ENCODE measurements at places on chromosomes 5 and 9.

- no peak for DNase-seq
These were observed 27.4 kb upstream of the POMT1 start for GRCh38 chr9:131475111-131475955.

DNA sequence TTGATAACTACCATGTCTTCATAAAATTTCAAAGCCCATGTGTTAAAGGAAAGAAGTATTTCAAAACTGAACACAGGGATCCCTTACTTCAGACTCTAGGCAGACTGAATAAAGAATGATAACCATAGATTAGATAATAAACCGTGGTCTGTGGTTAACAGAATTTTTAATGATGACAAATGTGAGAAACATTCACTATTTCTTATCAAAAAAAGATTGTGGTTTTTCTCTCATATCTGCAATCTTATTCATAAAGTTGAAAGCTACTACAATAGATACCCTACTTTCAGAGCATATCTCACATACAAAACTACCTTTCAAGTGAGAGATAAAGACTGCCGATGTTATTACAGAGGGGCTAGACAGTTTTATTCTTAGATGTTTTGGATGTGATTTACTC is 816.8 kb upstream of the DMAC1 start:
- DNase-seq: no peak

- DNase-seq: no peak
These were observed 446.4 kb upstream of the PTGER4 start for GRCh38 chr5:40233268-40233667.

DNA sequence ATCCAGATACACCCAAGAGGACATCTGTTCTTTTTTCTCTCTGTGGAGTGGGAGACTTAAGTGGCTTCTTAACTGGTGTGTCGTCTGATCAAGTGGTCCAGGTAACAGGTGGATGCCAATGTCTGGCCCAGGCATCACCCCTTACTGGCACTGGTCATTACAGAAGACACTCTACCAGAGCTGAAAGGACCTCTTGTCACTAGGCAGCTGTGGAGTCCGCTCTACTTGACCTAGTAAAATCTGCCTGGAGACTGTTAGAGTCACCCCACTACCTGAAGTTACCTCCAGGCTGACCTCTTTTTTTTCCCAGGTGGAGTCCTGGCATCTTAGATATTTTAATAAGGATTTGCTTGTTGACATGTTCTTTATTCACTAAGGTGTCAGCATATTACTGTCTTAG is 22.5 kb downstream of the FXN start:
- peak; percentile 60 for DNase-seq

GRCh38 chr9:22469928-22470544 is 23.4 kb downstream of the DMRTA1 start:
- no peak for DNase-seq

GRCh38 chr9:8244505-8245092 is 445.0 kb upstream of the DMAC1 start:
- DNase-seq: no peak

GRCh38 chr9:36317766-36318165 is 59.5 kb upstream of the GNE start:
- no peak for DNase-seq

DNA sequence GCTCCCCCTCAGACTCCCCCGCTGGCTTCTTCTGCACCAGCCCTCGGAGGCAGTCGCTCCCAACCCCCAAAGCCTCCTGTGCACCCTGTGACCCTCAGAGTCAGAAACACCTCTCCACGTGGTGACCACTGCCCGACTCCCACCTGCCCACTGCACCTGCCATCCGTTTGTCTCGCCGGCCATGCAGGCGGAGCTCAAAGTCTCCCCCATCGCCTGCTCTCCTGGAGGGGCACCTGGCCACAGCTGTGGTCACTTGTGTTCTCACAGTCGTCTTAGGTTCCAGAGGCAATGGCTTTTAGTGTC is 38.2 kb downstream of the MRPL36 start:
- no peak for DNase-seq

GRCh38 chr9:34554211-34555001 is 31.6 kb upstream of the ENHO start:
- peak; percentile 61 for DNase-seq

- DNase-seq: no peak
These were observed 22.2 kb upstream of the SLC1A3 start for GRCh38 chr5:36584009-36584875.

DNA sequence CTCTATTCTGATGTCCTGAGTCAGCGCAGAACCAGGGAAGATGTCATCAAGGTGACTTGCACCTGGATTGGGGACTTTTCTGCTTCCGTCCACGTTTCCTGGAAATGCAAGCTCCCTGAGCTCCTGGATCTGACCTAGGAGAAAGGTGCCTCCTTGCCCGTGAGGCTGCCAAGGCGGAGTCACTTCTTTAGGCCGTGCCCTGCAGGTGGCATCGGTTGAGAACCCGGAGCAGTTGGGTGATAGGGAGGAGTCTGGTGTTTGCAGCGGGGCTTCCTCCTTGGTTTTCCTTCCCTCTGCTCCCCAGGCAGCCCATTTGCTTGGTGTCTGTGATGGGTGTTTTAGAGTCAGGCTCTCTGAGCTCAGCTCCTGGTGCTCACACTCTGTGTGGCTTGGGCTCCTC is 15.2 kb downstream of the NANS start:
- DNase-seq: no peak

DNA sequence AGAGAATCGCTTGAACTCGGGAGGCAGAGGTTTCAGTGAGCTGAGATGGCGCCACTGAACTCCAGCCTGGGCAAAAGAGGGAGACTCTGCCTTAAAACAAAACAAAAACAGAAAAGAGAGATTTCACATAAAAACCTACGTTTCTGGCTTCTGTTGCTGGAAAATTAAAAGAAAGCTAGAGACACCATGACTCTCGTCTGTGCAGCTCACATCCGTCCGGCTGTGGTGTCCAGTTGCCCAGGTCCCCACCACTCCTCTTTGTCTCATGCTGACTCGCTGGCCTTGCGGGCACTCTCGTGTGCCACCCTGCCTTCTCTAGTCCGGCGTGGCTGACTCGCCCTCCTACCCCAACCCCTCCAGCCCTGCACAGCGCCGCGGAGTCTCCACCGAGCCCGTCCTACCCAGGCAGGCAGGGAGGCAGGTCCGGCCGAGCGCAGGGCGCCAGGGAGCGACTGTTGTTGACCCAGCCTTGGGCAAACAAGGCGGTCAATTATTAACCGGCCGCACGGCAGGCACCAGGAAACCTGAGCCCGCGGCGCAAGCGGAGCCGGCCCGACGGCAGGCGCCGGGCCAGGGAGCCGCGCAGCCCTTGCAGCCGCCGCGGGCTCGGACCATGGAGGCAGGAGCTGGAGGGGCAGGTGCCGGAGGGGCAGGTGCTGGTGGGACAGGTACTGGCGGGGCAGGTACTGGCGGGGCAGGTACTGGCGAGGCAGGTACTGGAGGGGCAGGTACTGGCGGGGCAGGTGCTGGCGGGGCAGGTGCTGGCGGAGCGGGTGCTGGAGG is at the start of gene PRRT1B:
PRRT1B (plus strand) TSS at position 521 of the 783 bp plus-strand sequence; CDS start at position 614, 93 bp downstream.
- no peak for DNase-seq

DNA sequence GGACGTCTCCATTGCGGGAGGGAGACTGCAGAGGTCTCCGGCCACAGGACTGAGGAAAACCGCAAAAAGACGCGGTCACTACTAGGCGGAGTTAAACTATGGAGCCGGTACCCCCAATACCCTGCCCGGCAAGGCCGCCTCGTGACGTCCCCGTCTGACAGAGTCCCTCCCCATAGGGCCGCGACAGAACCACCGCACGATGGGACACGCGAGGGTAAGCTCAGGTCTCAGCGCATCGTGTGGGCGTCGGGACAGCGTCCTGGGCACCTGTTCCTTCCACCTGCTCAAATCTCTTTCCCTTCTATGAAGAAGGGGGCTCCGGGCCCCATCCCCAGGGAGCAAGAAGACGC is 35.2 kb upstream of the GLDC start:
- DNase-seq: no peak

GRCh38 chr9:125745682-125746016 is 1.5 kb upstream of the PBX3 start:
- peak; percentile 54 for DNase-seq

GRCh38 chr5:91243852-91244251 is 139.3 kb downstream of the ARRDC3 start:
- no peak for DNase-seq

GRCh38 chr5:137622850-137623249 is 113.0 kb downstream of the KLHL3 start:
- DNase-seq: no peak

DNA sequence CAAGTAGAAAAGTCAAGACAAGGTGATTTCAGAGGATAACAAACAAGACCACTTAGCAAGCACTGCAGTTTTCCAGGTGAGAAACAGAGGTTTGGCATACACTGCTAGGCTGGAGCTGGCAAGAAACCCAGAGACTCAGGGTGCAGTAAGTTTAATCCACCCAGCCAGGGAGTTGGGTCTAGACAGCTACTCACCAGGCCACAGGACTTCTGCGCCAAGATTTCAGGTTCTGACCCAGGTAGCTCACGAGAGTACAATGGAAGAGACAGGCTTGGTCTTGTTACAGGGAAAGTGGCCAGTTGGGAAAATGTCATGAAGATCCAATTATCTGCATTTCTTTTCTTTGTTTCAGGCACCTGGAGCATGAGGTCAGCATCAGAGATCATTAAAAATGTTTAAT is 9.8 kb downstream of the SMIM23 start:
- no peak for DNase-seq

GRCh38 chr9:79193001-79193400 is 378.8 kb upstream of the TLE4 start:
- DNase-seq: no peak

DNA sequence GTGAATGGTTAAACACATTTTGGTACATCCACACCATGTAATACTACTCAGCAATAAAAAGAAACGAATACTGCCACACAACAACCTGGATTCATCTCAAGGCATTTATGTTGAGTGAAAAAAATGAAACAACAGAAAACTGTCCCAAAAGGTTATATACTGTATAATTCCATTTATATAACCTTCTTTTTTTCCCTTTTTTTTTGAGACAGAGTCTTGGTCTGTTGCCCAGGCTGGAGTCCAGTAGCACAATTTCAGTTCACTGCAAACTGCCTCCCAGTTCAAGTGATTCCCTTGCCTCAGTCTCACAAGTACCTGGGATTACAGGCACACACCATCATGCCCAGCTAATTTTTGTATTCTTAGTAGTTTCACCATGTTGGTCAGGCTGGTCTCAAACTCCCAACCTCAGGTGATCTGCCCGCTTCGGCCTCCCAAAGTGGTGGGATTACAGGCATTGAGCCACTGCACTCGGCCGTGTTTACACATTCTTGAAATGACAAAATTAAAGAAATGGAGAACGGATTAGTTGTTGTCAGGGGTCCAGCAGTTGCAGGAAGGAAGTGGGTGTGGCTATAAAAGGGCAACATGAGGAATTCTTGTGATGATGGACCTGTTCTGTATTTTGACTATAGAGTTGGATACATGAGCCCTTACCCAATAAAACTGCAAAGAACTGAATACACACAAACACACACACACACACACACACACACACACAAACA is 17.4 kb downstream of the PPP6C start:
- no peak for DNase-seq

GRCh38 chr5:116566251-116566650 is 8.4 kb downstream of the SEMA6A start:
- no peak for DNase-seq

DNA sequence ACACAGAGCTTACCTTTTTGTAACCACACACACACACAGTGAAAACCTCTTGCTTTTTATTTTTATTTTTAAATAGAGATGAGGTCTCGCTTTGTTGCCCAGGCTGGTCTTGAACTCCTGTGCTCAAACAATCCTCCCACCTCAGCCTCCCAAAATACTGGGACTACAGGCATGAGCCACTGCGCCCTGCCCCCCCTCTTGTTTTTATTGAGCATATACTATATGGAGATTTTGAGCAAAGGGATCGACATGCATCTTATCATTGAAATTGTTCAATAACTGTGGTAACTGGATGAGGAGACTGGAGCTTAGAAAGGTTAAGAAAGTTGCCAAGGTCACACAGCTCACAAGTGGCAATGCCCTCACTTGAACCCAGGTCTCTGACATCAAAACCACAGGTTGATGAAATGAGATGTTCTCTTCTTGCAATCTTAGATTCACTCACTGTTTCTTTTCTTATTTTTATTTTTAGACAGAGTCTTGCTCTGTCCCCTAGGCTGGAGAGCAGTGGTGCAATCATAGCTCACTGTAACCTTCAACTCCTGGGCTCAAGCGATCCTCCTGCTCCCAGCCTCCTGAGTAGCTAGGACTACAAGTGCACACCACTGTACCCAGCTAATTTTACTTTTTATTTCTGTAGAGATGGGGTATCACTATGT is 26.8 kb upstream of the STXBP1 start:
- DNase-seq: no peak

- no peak for DNase-seq
These were observed 8.8 kb downstream of the BARHL1 start for GRCh38 chr9:132591244-132591643.

- DNase-seq: no peak
These were observed 352.6 kb upstream of the PANK3 start for GRCh38 chr5:168931638-168932345.

GRCh38 chr5:123119334-123119986 is 30.4 kb downstream of the PRDM6 start:
- DNase-seq: no peak

GRCh38 chr5:84131372-84131771 is 253.3 kb downstream of the EDIL3 start:
- peak; percentile 65 for DNase-seq

GRCh38 chr9:109967651-109968642 is 187.9 kb downstream of the PALM2AKAP2 start:
- no peak for DNase-seq

DNA sequence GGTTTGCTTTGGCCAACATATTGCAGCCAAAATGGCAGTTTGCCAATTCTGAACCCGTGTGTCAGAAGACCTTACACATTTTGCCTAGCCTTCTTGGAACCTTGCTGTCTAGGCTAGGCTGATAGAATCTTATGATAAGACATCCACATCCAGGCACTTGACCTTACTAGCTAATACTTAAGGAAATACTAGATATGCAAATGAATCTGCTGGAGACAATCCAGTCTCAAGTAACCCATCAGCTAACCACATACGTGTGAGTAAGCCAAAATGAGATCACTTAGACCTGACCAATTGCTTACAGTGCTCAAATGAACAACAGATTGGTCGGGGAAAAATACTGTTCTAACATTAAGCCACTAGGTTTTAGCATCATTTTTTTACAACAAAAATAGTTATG is 1504.6 kb upstream of the CDH9 start:
- no peak for DNase-seq

DNA sequence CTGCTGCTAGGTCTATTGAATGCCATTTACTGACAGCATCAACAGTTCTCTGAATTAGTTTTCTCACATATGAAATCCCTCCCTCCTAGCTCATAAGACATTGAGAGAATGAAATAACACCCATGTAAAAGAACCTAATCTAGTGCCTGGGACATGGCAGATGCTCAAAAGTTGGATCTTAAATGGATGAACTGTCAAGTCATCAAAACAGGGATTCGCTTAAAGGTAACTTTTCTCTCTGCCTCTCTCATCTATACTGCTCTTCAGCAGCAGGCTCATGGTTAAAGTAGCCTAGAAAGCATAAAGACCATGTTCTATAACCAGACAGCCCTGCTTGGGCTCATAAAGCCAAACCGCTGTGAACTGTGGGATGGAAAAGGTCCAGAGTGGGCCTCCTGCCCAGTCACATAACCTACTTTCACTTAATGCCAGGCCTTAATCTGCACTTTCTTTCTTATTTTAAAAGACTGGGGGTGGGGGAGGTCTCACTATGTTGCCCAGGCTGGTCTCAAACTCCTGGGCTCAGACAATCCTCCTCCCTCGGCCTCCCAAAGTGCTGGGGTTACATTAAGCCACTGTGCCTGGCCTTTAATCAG is 3.7 kb downstream of the TMEM245 start:
- DNase-seq: no peak

- no peak for DNase-seq
These were observed 662.1 kb upstream of the CDH9 start for GRCh38 chr5:27700526-27700925.

- DNase-seq: no peak
These were observed 254.2 kb downstream of the SAXO1 start for GRCh38 chr9:18778846-18779245.

All from NCI-H1417 (cell line).